Right lung (tissue), 10 donors: ENCODE measurements at places on chromosomes 5 and 9. TPM values are rescaled to one million over a fixed set of nuclear protein-coding genes. Genes with fewer than 3 reads are reported as not detected.

DNA sequence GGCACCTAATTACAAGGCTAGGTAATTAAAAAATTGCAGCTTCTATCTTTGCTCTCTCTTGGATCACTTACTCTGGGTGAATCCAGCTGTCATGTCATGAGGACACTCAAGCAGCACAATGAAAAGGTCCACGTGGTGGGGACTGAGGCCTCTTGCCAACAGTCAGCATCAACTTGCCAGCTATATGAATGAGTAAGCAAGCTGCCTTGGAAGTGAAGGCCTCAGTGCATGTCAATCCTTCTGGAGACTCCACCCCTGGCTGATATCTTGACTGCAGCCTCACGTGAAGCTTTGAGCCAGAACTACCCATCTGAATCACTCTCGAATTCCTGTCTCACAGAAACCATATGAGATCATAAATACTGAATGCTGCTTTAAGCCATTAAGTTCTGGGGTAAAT lies 140.5 kb downstream of the SNX18 start:
- DNase-seq: no peak

The PLPP7 gene
- polyA plus RNA-seq: 0.91 TPM

DNA sequence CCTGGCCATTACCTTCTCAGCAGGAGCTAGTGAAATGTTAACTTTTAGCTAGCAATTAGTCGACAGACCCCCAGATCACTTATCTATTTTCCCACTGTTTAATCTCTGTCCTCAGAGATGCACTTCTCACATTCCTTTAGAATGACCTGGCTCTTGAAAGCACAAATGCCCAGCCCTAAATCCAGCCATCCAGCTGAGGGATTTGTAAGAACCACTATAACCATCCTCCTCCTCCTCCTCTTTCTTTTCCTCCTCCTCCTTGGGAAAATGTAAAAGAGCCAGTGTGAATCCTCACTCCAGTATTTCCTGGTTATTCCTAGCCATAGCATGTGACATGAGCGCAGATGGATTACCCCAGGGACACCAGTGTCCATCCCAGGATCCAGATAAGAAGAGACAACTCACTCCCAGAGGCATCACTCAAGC lies 124.3 kb downstream of the ENC1 start:
- DNase-seq: no peak

GRCh38 chr5:9268226-9268625 lies 277.6 kb downstream of the SEMA5A start:
- no peak for DNase-seq
